ENCODE measurements at places on chromosomes 13 and 19. TPM values are rescaled to one million over a fixed set of nuclear protein-coding genes. Genes with fewer than 3 reads are reported as not detected.

TEKTIP1 gene
- 0.50 TPM for polyA plus RNA-seq

ACP7 gene
- 0.26 TPM for polyA plus RNA-seq

LINGO3 gene
- 0.29 TPM for polyA plus RNA-seq

ERICH4 gene
- not detected for polyA plus RNA-seq

CGB2 gene
- polyA plus RNA-seq: not detected

SRRM5 gene
- polyA plus RNA-seq: 0.08 TPM

PSG3 gene
- polyA plus RNA-seq: not detected

CRX gene
- 0.07 TPM for polyA plus RNA-seq

ZNF541 gene
- polyA plus RNA-seq: 0.26 TPM

TUBA3C gene
- not detected for polyA plus RNA-seq

Data from GM23338 (cell line).